ENCODE measurements at places on chromosomes 1 and 21.

DNA sequence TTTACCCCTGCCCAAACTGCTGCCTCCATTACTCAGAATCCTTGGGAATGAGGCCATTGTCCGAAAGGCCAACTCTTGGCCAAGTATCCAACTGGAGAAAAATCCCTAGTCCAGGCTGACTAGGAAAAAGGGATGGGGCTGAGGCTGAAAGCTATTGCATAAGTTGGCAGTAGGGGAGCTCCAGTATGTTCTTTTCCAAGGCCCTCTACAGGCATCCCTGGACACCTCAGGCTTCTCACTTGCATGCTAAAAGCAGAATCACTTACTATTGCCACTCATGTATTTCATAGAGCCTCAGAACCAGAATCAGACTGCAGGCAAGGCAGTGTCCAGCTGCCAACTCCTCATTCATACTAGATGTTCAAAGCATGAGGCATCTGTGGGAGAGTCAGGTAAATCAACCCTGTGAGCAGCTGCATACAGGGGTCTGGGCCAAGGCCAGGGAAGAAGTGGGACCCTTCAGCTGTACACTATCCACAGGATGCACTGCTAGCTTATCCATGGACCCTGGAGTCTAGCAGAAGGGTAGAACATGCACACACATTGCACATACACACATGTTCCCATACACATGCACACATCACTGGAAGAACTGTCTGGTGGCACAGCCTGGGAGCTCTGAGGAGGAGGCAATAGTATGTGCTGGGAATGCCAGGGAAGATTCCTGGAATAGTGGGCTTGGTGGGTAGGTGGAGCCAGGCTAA lies 195.3 kb downstream of the C1orf94 start:
- H3K4me3 ChIP-seq = no peak overlapping the region
- no peak overlapping the region for H3K27ac ChIP-seq
- no peaks in the 10 kb centered on the region for H3K27me3 ChIP-seq
- H3K36me3 ChIP-seq = no peaks in the 10 kb centered on the region
- no peaks in the 10 kb centered on the region for H3K4me1 ChIP-seq

DNA sequence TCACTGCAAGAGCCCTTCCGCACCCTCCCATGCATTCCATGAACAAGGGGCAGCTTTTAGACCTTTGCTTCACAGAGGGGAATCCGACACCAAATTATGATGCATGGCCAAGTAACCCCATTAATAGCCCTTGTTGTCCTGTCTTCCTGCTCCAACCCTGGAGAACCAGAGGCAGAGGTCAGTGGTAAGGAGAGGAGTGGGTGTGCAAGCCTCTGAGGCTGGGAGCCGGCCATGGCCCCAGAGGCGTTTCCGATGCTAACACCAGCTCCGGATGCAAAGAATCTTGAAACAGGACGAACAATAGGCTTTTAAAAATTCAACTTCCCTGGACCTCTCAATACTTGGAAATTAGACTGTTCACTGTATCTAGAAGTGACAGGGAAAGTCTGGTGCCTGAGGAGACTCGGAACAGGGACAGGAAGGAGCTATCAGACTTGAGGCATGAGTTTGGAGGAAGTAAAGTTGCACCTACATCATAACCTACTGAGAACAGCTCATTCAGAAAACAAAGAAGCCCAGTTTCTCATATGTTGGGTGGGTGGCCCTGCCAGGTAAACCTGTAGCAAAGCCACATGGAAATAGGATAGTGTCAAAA lies 101.2 kb upstream of the ERG start:
- H3K4me3 ChIP-seq = no peak overlapping the region
- DNase-seq = peak; percentile 71
- no peak overlapping the region for H3K27ac ChIP-seq
- no peaks in the 10 kb centered on the region for H3K4me1 ChIP-seq
- no peaks in the 10 kb centered on the region for H3K36me3 ChIP-seq

DNA sequence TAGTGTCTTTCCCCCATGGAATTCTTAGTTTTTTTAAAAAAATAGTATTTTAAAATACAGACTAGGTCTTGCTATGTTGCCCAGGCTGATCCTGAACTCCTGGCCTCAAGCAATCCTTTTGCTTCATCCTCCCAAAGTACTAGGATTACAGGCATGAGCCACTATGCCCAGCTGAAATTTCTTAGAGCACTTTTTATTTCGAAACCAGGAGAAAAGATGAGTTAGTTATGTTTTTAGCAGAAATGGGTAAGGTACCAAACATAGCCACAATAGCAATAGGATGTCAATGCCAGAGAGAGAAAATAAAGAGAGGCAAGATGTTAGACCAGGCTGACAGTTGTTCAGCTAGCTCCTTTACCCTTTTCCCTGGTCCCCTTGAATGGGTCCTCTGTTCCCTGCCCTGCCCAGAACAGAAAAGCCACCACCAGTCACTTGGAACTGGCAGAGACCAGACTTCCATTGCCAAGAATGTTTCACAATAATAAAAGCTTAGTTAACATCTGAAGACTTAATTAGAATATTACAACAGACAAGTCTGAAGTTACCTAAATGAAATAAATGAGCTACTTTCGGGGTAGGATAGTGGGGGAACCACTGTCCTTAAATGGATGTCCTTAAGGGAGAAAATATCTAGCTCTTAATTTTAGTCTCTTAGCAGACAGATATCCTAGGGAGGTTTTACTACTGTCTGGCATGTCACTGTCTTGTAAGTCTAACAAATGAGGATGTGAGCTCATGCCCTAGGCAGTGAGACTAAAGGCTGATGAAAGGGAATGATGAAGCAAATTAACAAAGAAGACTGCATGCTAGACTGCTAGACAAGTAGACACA lies 54.3 kb downstream of the ABL2 start:
- H3K4me1 ChIP-seq = peaks cover 40% of the 10 kb centered on the region
- H3K27ac ChIP-seq = peak overlapping the region; percentile 39
- no peaks in the 10 kb centered on the region for H3K27me3 ChIP-seq
- H3K36me3 ChIP-seq = no peaks in the 10 kb centered on the region

GRCh38 chr1:207740207-207740606 lies 11.6 kb upstream of the CD46 start:
- H3K36me3 ChIP-seq = no peaks in the 10 kb centered on the region
- H3K4me1 ChIP-seq = no peaks in the 10 kb centered on the region
- no peak for DNase-seq
- no peaks in the 10 kb centered on the region for H3K27me3 ChIP-seq

- no peaks in the 10 kb centered on the region for H3K4me1 ChIP-seq
- H3K36me3 ChIP-seq = no peaks in the 10 kb centered on the region
These were observed 17.0 kb downstream of the AGT start for GRCh38 chr1:230696722-230697437.

- H3K27ac ChIP-seq = no peak overlapping the region
- no peak for DNase-seq
- peaks cover 17% of the 10 kb centered on the region for H3K4me1 ChIP-seq
- no peaks in the 10 kb centered on the region for H3K36me3 ChIP-seq
These were observed 119.5 kb upstream of the TMPRSS2 start for GRCh38 chr21:41627428-41627827.

DNA sequence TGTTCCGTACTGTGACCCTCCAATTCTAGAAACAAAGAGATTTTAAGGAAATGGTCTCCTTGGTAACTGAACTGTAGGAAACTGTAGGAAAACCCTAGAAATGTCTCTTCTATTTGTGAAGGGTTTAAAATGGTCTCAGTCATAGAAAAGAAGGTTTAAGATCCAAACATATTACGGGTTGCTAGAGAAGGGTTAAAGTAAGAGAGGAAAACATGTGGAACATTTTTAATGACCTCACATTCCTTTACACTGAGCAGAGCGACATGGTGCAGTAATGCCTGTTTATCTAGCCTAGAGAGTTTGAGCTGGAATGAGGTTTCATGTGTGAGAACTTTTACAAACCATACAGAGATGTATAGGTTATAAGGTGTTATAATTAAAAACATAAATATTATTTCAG lies 36.9 kb upstream of the C1orf105 start:
- H3K27me3 ChIP-seq = no peaks in the 10 kb centered on the region
- H3K4me1 ChIP-seq = no peaks in the 10 kb centered on the region
- no peaks in the 10 kb centered on the region for H3K36me3 ChIP-seq
- no peak for DNase-seq
- no peak overlapping the region for H3K4me3 ChIP-seq
- peak overlapping the region; percentile 36 for H3K27ac ChIP-seq

DNA sequence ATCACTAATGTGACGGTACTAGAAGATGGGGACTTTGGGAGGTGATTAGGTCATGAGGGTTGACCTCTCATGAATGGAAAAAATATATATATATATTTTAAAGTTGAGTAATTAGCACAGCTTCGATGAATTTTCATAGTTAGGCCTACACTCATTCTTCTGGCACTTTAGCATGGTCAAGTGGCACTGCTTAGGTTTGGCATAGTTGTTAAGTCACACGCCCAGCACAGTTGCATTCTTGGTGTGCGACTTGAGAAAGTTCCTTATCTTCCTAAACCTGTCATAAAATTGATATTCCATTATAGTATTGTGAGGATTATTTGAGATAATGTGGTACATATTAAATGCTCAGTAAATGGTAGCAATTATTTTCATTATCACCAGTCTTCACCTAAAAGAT lies 47.7 kb downstream of the MAN1A2 start:
- no peaks in the 10 kb centered on the region for H3K4me1 ChIP-seq
- peaks cover 7% of the 10 kb centered on the region for H3K36me3 ChIP-seq
- DNase-seq = no peak
- no peaks in the 10 kb centered on the region for H3K27me3 ChIP-seq
- no peak overlapping the region for H3K27ac ChIP-seq

DNA sequence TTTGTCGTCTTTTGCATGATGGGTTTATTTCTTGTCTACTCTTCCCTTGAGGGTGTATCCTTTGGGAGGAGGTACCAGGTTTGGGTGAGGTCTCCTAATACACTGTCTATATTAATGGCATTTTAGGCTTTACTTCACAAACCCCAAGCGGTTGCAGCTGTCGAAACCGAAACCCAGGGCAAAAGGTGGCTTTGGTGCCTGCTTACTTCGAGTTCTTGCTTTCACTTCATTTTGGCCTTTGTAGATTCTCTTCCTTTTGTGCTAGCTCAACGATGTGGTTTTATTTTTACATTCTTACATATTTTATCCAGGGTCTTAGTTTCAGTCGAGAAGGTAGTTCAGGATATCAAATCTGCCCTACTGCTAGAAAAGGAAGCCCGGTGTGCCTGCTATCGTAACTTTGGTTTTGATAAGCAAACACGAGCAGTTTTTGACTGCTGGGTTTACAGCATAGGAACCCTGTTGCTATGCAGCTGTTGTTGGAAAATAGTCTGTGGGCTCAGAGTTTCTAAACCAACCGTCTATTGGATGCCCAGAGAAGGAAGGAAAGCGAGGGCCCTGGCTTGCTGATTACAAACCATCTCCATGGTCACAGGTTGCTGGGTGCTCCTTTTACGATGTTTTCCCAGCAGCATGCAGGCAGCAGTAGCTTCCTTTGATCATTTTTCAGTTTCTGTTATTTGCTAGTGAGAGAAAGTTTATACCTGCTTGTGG lies 9.8 kb upstream of the TSPAN2 start:
- no peaks in the 10 kb centered on the region for H3K36me3 ChIP-seq
